RWPE2 (cell line): ENCODE measurements at places on chromosomes 5 and 9.

- DNase-seq, result no peak
Observed at GRCh38 chr9:133280392-133280791, 5.4 kb upstream of the ABO start.

DNA sequence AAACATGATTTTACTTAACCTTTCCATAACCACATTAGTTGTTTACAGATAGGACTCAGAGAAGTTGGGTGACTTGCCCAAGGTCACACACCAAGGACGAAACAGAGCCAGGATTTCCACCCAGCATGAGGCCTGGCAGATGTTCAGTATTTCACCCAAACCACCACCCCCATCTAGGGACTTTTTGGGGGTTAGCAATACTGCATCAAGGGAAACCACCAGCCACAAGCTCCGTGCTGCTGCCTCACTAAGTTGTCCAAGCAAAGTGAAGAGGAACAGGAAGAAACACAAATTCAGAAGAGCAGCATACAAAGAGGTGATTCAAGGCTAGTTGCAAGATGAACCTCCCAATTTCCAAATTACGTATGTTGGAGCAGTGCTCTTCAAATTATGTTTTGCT is 219.6 kb upstream of the RORB start:
- DNase-seq, result no peak

DNA sequence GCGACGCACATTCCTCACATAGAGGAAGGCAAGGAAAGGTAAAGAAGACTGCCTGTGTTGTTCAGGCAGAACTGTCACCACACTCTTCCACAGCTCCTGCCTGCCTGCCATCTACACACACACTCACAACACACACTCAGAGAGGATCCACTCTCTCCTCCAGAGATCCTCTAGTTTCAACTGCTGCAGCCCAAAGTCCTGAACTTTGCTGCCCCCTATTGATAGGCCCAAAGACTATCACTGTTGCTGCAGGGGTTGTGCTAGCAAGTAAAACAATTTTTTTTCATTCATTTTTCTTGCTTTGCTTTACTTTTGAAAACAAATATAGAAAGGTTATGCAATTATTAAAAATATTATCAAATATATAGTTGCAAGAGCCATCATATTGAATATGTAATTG is 5.9 kb upstream of the CFAP90 start:
- DNase-seq, result no peak

DNA sequence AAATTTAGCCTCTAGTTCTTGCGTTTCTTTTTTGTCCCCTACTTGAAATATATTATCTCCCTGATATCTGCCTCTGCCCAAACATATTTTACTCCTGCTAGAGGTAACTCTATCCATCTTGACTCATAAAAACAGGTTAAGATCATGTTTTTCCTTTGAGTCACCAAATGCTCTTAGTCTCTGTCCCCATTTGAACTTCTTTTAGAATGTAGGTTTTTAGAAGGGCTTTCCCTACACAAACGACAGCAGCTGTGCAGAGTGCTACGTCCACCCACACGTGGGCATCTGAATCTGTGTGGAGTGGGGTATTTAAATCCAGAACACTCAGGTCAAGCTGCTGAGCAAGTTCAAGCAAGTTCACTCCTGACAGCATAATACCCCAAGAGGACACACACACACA is 2.2 kb downstream of the HSD17B3 start:
- no peak for DNase-seq

- no peak for DNase-seq
Observed at GRCh38 chr5:87361031-87361445, 51.7 kb downstream of the CCNH start.

- no peak for DNase-seq
Observed at GRCh38 chr5:94920570-94920969, 302.1 kb downstream of the SLF1 start.

GRCh38 chr9:134630861-134631260 is 10.7 kb upstream of the COL5A1 start:
- DNase-seq, result peak; percentile 34

- no peak for DNase-seq
Observed at GRCh38 chr9:30697958-30698357, 1686.5 kb upstream of the ACO1 start.

DNA sequence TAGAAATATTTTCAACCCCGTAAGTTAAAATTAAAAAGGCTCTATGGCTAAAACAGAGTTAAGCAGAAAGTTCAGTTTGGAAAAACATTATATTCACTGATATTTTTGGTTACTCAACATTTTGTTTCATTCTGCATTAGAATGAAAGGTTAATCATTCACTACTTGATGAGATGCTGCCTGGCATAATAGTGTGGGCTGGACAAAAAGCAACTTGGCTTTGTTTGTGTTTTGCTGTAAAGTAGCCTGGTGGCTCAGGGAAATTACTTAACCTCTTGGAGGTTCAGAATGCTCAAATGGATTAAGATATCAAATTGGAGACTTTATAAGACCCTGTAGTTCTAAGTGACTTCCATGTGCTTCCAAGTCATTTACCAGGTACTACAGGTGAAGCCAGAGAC is 367.4 kb upstream of the TRPC7 start:
- no peak for DNase-seq

GRCh38 chr5:76684756-76685519 is 31.0 kb upstream of the F2R start:
- no peak for DNase-seq

GRCh38 chr5:52748590-52748989 is 39.1 kb upstream of the ITGA1 start:
- no peak for DNase-seq

DNA sequence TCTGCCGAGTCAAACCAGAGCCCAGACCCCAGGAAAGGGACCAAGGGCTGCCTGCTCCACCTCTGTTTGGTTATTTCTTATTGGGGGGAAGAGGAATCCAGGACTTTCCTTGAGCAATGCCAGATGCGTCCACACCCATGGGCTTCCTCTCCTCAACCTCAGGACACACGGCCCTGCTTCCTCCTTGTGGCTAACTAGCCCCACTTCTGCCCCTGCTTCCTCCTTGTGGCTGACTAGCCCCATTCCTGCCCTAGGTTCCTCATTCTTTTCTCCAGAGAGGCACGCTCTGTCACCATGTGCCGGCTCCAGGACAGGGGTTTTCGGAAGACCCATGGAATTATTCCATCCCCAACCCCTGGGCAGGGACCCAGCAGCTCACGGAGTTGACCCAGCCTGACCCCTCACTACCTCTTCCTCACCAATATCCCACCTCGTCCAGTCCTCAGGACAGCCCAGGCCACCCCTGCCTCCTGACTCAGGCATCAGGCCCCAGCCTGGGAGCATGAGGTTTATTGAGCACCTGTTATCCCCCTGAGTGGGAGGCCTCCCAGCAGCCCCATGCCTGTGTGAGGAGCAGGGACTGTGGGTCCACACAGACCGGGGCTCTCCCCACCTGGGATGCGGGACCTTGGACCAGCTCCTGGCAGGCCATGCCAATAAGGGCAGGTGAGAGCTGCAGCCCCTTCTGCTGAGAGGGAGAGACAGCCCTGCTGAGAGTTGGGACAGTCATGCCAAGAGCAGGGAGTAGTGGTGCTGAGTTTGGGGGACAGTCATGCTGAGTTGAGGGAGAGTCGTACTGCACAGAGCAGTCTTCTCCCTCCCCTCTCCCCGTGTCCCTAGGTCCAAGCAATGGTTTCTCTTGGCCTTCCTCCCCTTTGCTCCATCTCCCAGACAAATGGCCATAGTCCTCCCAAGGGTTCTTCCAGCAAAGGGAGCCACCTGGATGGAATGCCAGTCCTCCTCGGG is 11.8 kb upstream of the FCN1 start:
- peak; percentile 36 for DNase-seq

DNA sequence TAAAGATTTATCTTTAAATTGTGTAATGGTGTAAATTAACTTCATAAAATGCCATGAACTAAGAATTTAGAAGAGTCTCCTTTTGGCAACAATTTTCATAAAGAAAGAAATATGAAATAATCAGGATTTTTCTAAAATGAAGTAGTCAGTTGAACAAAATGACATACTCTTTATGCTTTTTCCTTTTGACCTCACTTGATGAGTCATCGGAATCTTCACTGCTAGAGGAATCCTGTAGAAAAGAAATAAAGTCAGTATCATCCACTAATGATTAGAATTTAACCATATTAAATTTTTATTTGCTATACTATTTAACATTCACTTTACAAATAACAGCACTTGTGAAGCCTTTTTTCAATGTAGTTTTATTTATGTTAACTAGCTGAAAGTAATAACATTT is 26.1 kb downstream of the CHD1 start:
- no peak for DNase-seq

GRCh38 chr9:91241909-91242308 is 119.8 kb downstream of the AUH start:
- DNase-seq, result no peak

- DNase-seq, result no peak
Observed at GRCh38 chr5:33969572-33970452, 14.7 kb downstream of the SLC45A2 start.

DNA sequence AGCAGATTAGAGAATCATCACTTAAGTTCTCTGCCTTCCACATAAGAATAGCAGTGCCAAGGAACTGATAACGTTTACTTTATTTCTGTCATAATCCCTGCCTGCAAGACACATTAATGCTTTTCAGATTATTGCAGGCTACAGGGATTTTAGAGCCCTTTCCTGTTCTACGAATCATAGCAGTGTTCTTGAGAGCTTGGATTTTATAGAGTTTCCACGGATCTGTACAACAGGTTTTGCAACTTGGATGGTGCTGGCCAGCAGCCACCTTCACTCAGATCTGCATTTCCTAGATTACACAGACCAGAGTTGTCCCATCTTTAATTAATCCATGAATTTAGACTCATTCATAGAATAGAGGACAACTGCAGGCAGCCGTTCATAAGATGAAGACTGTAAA is 38.1 kb downstream of the SLC12A2 start:
- no peak for DNase-seq

DNA sequence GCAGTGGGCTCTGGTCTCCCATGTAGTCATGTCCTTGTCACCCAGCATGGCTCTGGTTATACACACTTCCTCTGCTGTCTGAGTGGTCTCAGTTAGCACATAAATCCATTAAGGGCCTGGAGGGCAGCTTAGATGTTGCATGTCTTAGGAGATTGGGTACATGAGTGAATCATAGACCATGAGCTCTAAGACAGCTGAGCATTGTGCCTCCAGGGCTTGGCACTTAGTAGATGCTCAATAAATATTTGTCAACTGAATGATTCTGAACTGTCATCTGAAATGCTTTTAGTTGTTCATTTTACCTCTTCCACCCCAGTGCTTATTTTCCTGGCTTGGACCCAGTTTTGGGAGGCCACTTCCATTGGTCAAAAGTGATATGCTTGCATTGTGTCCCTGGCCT is 135.6 kb downstream of the BOD1 start:
- no peak for DNase-seq

DNA sequence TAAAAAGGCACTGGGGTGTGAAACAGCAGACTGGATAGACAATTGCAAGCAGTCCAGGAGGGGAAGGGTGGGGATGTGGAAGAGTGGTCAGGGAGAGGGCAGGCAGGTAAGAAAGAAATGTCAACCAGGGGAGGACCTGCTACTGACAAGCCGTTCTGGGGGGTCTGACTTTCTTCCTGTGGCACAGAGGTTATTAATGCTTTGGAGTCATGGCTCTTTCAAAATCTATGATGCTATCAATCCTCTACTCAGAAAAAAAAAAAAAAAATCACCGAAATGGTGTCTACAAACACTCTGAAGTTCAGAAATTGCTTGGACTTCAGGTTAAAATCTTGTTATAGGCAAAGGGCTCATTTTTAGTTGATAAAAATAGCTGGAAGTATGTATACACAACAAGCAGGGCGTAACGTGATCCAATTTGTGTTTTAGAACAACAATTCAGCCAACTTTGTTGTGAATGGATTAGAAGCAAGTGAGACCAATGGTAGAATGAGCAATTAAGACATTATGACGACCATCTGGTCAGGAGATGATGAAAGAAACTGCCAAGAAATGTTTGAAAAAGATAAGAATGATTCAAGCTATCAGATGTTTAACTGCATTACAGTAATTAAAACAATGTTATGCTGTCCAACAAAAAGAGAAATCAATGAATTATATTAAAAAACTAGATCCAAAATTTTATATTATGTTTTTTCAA is 255.2 kb downstream of the DEPDC1B start:
- DNase-seq, result no peak

- no peak for DNase-seq
Observed at GRCh38 chr9:72844440-72844768, 108.4 kb downstream of the ALDH1A1 start.

GRCh38 chr5:151499501-151500035 is 52.2 kb downstream of the SLC36A1 start:
- no peak for DNase-seq

DNA sequence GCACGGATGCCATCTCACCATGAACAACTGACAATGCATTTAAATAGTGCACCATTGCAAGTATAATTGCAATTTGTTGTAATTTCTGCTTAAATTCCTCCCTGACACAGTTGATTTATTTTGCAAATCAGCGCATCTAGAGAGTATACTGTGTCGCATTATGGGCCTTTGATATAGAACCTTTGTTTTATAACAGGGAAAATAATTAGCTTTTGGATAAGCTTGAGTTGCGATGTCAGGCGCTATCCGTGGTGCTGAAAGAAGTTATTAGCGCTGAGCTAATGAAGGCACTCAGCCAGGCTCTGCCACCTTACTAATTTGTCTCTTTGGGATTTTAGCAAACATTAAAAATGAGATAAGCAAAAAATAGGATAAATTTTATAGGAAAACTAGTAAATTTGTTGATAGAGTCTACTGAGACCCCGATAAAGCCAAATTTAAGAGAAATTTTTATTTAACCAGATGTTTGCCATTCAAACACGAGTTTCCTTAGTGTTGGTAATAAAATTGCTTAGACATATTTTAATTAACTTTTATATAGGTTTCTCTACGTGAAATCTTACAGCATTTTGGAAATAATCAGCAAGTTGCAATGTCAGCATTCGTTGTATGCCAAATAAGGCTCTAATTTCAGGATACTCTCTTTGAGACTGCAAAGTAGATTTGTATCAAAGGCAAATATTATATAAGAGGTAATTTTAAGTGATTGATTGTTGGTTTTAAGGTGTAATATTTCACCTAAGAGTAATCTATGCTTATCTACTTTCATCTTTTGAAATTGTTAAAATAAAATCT is 355.5 kb downstream of the TLR4 start:
- DNase-seq, result no peak

DNA sequence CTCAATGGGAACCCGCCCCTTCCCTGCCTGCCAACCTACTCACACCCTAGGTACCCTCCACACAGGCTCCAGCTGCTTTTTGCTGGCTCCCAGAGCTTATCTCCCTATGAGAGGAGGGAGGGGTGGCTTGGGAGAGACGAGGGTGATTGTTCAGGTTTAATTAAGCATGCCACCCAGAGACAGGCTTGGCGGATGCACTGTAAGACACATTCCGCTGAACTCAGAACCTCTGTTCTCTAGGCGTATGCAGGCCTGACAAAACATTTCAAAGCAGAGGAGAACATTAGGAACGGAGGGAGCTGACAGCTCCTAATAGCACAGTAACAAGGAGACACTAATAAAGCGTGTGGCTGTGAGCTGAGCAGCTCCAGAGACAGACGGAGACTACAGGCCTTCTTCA is 80.1 kb downstream of the TRIM32 start:
- DNase-seq, result no peak

- DNase-seq, result no peak
Observed at GRCh38 chr5:144711172-144711571, 540.5 kb downstream of the KCTD16 start.

- DNase-seq, result no peak
Observed at GRCh38 chr5:132674671-132675506, 1.1 kb downstream of the IL4 start.

- DNase-seq, result no peak
Observed at GRCh38 chr5:98614341-98614740, 159.1 kb upstream of the RGMB start.
